ENCODE measurements at places on chromosomes 6 and 20. TPM values are rescaled to one million over a fixed set of nuclear protein-coding genes. Genes with fewer than 3 reads are reported as not detected.

Gene CCM2L
- total RNA-seq: not detected

Gene SCGN
- total RNA-seq: not detected

Gene RALGAPB
- 38.1 TPM for total RNA-seq

Gene NHLRC1
- total RNA-seq: 4.1 TPM

Gene BTN1A1
- not detected for total RNA-seq

Gene NRSN1
- total RNA-seq: not detected

Gene HECA
- 47.7 TPM for total RNA-seq

Gene DYNLRB1
- 64.6 TPM for total RNA-seq

Gene KIAA0408
- 1.1 TPM for total RNA-seq

Gene EMILIN3
- total RNA-seq: 0.16 TPM

Gene ANKEF1
- 4.2 TPM for total RNA-seq

Gene CYP24A1
- total RNA-seq: not detected

Gene AHI1
- 38.3 TPM for total RNA-seq

Gene SENP6
- total RNA-seq: 115 TPM
